Jurkat, Clone E6-1 (cell line): ENCODE measurements at places on chromosomes 5 and 9.

- DNase-seq = no peak
Measured at GRCh38 chr9:124489222-124489621, 18.0 kb downstream of the NR5A1 start.

- DNase-seq = no peak
Measured at GRCh38 chr5:111469903-111470302, 42.4 kb downstream of the STARD4 start.

DNA sequence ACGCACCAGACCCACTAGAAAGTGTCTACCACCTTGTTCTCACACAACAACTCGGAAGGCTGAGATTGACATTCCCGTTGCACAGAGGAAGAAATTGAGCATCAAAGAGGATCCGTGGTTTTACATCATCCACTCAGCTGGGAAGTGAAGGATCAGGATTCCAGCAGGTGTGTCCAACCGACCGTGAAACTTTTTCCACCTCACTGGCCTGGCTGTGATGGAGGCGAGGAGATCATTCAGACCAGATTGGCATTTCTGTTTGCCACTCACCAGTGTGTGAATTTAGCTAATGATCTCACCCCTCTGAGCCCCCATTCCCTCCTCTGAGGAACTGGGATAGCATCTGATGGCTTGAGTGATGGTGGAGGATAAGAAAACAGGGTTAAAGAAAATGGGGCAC is 46.7 kb upstream of the CPLX2 start:
- DNase-seq = no peak

GRCh38 chr5:71832812-71833715 is 114.0 kb downstream of the CARTPT start:
- no peak for DNase-seq
